ENCODE measurements at places on chromosomes 2 and 18. TPM values are rescaled to one million over a fixed set of nuclear protein-coding genes. Genes with fewer than 3 reads are reported as not detected.

DNA sequence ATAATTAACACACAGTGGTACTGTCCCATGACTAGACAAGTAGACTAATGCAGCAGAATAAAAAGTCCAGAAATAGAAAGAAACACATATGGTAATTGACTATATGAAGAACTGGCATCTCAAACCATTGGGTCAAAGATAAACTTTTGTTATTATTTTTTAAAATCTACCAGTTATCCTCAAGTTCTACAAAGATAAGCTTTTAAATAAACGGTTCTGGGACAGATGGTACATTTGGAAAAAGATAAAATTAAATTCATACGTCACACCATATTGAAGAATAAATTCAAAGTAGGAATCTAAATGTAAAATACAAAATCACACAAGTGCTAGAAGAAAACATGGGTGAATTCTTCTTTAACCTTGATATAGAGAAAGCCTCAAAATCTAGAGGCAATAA lies 37.6 kb upstream of the PLEKHM3 start:
- no peak for DNase-seq
- no peaks in the 10 kb centered on the region for H3K36me3 ChIP-seq
- H3K4me1 ChIP-seq: peaks cover 8% of the 10 kb centered on the region
- H3K4me3 ChIP-seq: no peak overlapping the region
- no peaks in the 10 kb centered on the region for H3K27me3 ChIP-seq
- H3K27ac ChIP-seq: no peak overlapping the region

GRCh38 chr18:2901423-2901985 lies 54.7 kb downstream of the EMILIN2 start:
- no peak overlapping the region for H3K4me3 ChIP-seq
- peaks cover 12% of the 10 kb centered on the region for H3K4me1 ChIP-seq
- H3K27me3 ChIP-seq: 0 out of 2 replicates have a peak, but pooled peaks cover 3% of the 10 kb centered on the region
- no peaks in the 10 kb centered on the region for H3K36me3 ChIP-seq

GRCh38 chr2:86171295-86171694 lies 24.0 kb downstream of the IMMT start:
- no peak overlapping the region for H3K27ac ChIP-seq
- no peak overlapping the region for H3K4me3 ChIP-seq
- H3K27me3 ChIP-seq: no peaks in the 10 kb centered on the region

DNA sequence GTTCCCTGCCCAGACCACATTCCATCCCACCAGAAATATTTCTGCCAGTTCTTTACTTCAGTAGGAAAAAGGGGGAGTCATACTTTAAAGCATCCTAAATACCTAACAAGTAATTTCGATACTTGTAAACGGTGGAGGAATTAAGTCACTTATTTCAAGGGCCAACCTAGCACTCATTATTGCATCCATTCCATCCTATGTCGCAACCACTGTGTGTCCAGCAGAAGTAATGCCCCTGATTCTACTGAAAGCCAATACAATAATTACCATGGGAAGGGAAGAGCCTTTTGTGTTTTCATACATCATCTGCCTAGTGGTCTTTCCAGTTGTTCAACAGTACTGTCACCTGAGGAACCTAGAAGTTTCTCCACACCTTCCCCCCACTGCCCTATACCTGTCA lies 12.5 kb downstream of the SERPINB8 start:
- 0 out of 2 replicates have a peak, but pooled peaks cover 3% of the 10 kb centered on the region for H3K4me1 ChIP-seq
- H3K36me3 ChIP-seq: peaks cover 43% of the 10 kb centered on the region
- DNase-seq: no peak
- H3K27me3 ChIP-seq: no peaks in the 10 kb centered on the region

- H3K27me3 ChIP-seq: no peaks in the 10 kb centered on the region
- peaks cover 53% of the 10 kb centered on the region for H3K4me1 ChIP-seq
- peak overlapping the region; percentile 87 for H3K27ac ChIP-seq
- no peaks in the 10 kb centered on the region for H3K36me3 ChIP-seq
- DNase-seq: peak; percentile 74
These were observed 50.5 kb upstream of the MAP4K3 start for GRCh38 chr2:39487398-39488250.

DNA sequence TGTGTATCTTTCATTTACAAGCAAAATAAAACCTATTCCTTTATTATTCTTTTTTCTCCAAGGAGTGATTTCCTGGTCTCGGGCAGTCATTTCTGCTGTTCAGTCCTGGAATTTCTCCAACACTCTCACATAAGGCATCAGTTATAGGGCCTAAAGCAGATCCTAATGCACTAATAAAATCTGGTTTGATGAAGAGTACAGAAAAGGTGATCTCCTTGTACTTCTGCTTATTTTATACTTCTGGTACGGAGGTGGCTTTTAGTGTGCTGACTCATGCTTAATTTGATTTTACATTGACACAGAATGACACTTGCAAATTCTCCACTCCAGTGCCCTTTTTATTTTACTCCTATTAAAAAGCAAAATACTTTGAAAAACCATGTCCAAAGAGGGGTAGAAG lies 157.4 kb downstream of the DOK6 start:
- H3K4me3 ChIP-seq: no peak overlapping the region
- H3K27ac ChIP-seq: no peak overlapping the region
- H3K4me1 ChIP-seq: no peaks in the 10 kb centered on the region
- DNase-seq: no peak
- H3K27me3 ChIP-seq: no peaks in the 10 kb centered on the region

DNA sequence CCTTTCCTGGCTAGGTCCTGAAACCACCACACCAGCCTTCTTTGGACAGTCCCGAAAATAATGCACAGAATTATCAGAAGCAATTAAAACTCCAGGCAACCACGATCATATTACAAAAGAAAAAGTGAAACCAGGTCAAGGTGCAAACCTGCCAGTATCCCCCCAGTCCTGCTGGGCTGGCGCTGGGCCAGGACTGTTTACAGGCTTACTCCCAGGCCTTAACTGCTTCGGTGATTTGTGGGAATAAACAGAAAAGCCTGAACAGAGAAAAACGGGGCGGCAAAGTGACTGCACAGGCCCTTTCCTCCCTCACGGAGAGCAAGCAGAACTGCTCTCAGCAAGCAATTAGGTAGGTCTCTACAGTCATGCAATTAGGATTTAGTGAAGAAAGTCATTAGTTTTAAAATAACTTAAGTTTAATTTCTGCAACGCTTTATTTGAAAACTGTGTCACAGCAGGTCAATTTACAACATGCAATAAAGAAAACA lies 1.3 kb downstream of the HDAC4 start:
- H3K27ac ChIP-seq: no peak overlapping the region
- peak overlapping the region; percentile 77 for H3K4me3 ChIP-seq
- H3K36me3 ChIP-seq: no peaks in the 10 kb centered on the region

GRCh38 chr2:97936199-97936598 lies 59.5 kb downstream of the TMEM131 start:
- H3K4me3 ChIP-seq: peak overlapping the region; percentile 22
- H3K36me3 ChIP-seq: no peaks in the 10 kb centered on the region
- peaks cover 27% of the 10 kb centered on the region for H3K4me1 ChIP-seq
- peak overlapping the region; percentile 64 for H3K27ac ChIP-seq

DNA sequence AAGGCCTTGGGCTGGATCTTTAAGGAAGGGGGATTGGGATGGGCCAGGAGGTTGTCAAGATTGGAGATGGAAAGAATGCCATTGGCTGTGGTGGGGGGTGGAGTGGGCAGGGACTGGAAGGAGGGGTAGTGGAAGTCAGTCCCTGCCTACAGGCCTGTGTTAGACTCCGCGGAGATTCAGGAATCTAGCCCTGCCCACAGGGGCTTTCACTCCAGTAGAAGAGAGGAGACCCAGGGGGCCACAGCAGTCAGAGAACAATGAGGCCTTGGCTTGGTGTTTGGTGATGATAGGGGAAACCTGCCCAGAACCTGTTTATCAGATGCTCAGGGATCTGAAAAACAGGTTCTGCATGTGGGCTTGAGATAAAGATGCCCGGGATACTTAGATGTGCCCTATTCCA lies 6.1 kb downstream of the STEAP3 start:
- no peak overlapping the region for H3K4me3 ChIP-seq
- H3K4me1 ChIP-seq: peaks cover 39% of the 10 kb centered on the region

GRCh38 chr18:23737578-23737977 lies 48.3 kb downstream of the LAMA3 start:
- H3K4me1 ChIP-seq: peaks cover 32% of the 10 kb centered on the region
- H3K4me3 ChIP-seq: no peak overlapping the region
- peaks cover 14% of the 10 kb centered on the region for H3K36me3 ChIP-seq
- H3K27ac ChIP-seq: no peak overlapping the region

- no peak overlapping the region for H3K4me3 ChIP-seq
- H3K4me1 ChIP-seq: peaks cover 6% of the 10 kb centered on the region
- no peak for DNase-seq
- no peaks in the 10 kb centered on the region for H3K36me3 ChIP-seq
These were observed 121.4 kb downstream of the CTAGE1 start for GRCh38 chr18:22296304-22296703.

- no peaks in the 10 kb centered on the region for H3K36me3 ChIP-seq
- H3K27me3 ChIP-seq: no peaks in the 10 kb centered on the region
- DNase-seq: no peak
- H3K4me1 ChIP-seq: no peaks in the 10 kb centered on the region
These were observed at the start of gene SOX11 for GRCh38 chr2:5691985-5692529. Gene SOX11 (plus strand): TSS chr2:5692384. CDS start chr2:5692722, 338 bp downstream.

DNA sequence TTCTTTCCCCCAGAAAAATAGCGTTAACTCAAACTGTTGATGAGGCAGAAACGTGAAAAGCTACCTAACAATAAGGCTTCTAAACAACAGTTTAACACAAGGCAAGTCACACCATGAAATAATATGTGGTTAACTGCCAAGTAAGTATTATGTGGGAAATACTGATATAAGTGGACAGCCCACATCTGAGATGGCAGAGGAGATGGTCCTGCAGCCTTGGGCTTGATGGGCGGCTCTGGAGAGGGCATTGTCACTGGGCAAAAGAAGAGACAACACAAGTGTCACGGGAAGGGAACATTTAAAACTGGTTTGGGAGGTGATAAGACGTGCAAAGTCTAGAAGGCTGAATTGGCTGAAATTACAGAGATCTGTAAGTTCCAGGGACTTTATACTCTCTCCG lies 147.2 kb downstream of the PKP4 start:
- no peaks in the 10 kb centered on the region for H3K36me3 ChIP-seq
- no peak overlapping the region for H3K4me3 ChIP-seq

DNA sequence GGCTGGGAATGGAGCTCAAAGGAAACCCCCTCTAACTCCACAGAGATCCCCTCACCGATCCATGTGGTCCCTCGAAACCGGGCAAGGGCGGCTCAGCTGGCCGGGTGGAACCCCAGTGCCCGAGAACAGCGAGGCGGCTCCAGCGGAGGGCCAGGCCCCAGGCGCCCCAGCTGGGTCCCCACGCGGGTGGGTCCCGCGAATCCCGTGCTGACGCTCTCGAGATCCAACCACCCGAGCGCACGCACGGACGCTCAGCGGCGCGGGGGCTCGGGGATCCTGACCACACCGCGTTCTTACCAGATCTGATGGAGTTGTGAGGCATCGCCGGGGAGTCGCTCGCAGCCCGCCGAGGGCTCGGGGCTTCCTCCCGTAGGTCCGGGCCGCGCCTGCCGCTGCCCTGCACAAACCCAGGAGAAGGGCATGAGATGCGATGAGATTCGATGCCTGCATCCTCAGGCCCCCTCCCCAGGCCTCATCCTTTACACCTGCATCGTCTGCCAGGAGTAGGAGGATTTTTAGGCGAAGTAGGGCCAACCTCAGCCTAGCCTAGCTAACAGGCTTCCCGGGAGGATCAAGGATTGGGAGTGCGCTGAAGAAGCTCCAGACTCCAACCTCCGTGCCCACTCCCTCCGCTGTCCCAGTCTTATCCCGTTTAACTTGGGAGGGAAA lies 514 bp downstream of the PAX8 start:
- DNase-seq: no peak
- H3K27me3 ChIP-seq: no peaks in the 10 kb centered on the region
- H3K27ac ChIP-seq: no peak overlapping the region
- H3K36me3 ChIP-seq: no peaks in the 10 kb centered on the region
- peaks cover 11% of the 10 kb centered on the region for H3K4me1 ChIP-seq
- H3K4me3 ChIP-seq: no peak overlapping the region

DNA sequence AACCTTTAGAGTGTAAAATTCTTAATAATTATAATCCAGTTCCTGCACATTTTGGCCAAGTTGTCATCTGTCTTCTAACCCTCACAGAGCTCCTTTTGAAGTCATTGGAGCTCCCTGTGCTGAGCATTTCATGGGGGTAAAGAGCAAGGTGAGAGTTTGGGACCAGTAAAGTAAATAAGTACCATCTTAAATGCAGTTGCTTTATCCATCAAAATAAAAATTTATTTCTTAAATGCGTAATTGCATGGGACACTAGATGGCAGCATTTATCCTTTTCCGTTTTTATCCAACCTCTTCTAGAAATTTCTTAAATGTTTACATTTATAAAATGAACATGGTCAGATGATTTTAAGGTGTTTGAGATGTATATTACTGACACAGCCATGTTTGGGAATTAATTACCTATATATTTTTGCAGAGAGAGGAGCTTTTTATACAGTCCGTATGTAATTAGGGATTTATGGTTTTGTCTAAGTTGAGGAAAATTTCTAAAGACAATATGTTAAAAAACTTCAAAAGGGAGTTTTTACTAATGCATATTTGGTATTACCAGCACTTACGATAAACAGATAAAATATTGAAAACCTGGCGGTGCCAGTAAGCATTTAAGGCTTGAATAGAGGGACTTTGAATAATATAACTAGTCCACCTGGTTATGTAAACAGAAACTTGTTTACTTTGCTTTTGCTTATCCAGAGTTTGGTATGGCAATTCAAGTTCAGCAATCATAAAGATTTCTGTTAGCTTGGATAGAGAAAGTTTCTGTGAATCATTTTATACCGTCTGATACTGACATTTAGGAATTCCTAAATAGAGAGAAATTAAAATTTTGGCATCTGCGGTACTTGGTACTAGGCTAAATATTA lies 54.5 kb downstream of the ACSL3 start:
- H3K27ac ChIP-seq: no peak overlapping the region
- DNase-seq: peak; percentile 53
- H3K36me3 ChIP-seq: peaks cover 62% of the 10 kb centered on the region
- peaks cover 22% of the 10 kb centered on the region for H3K4me1 ChIP-seq

GRCh38 chr2:237911363-237912017 lies 52.1 kb downstream of the RAMP1 start:
- no peak for DNase-seq
- peaks cover 10% of the 10 kb centered on the region for H3K36me3 ChIP-seq
- no peaks in the 10 kb centered on the region for H3K4me1 ChIP-seq
- H3K27ac ChIP-seq: no peak overlapping the region

DNA sequence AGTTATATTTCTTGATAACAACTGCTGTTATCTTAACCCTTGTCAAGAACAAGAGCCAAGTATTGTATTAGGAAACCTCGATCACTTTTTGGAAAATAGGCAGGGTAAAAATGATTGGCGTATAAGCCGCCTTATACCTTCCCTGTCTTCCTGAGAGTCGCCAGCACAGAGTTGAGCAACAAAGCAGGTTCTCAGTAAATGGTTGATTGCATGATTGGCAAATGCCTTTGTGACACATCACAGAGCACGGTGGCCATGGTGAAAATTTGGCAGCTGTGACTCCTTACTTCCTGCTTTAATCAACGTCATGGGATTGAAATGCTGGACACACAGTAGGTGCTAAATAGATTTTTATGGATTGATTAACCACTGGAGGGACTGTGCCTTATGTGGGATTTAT lies 3.9 kb upstream of the KLHL29 start:
- peak; percentile 90 for DNase-seq
- peaks cover 3% of the 10 kb centered on the region for H3K27me3 ChIP-seq
- H3K4me1 ChIP-seq: peaks cover 23% of the 10 kb centered on the region
- H3K4me3 ChIP-seq: peak overlapping the region; percentile 63

Gene NEMP2
- total RNA-seq: 3.8 TPM

Gene MERTK
- 3.9 TPM for total RNA-seq

Gene MARCO
- not detected for total RNA-seq

Gene VAMP8
- total RNA-seq: 141 TPM

Gene RBBP8
- total RNA-seq: 31.9 TPM
